NCI-H1930 (cell line): ENCODE measurements at places on chromosomes 12 and 14.

- DNase-seq, result no peak
Measured at GRCh38 chr14:73188501-73188911, 48.8 kb upstream of the PAPLN start.

- no peak for DNase-seq
Measured at GRCh38 chr12:23824358-23824757, 125.1 kb downstream of the SOX5 start.

GRCh38 chr14:88029500-88029899 is 24.6 kb downstream of the GPR65 start:
- no peak for DNase-seq

DNA sequence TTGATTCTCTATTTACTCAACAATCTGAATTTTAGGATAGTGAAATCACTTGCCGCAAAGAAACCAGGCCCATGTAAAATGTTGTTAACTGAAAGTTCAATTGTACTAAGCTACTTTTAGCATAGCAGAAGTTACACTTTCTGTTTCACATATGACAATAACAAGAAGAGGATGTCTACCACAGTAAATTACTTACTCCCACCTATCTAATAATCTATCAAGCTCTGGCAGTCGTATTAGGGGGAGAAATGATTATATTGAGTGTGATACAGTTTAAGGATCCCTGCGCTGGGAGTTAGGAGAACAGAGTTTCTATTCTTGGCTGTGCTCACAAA is 66.5 kb upstream of the CAND1 start:
- DNase-seq, result no peak

DNA sequence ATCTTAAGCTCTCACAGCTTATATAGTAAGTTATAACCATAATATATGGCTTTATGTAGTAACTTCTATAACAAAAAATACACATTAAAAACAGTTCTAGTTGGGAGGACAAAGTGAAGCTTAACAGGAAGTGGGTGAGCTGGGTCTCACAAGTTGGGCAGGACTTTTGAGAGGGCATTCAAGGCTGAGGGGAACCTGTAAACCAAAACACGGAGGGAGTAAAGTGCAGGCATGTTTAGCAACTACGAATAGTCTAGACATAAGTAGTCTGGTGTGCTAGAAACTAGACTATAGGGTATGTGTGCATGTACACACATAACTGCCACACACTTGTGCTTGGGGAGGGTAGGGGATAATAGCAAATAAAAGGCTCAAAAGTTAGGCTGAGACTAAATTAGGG is 14.2 kb upstream of the NEK9 start:
- no peak for DNase-seq

DNA sequence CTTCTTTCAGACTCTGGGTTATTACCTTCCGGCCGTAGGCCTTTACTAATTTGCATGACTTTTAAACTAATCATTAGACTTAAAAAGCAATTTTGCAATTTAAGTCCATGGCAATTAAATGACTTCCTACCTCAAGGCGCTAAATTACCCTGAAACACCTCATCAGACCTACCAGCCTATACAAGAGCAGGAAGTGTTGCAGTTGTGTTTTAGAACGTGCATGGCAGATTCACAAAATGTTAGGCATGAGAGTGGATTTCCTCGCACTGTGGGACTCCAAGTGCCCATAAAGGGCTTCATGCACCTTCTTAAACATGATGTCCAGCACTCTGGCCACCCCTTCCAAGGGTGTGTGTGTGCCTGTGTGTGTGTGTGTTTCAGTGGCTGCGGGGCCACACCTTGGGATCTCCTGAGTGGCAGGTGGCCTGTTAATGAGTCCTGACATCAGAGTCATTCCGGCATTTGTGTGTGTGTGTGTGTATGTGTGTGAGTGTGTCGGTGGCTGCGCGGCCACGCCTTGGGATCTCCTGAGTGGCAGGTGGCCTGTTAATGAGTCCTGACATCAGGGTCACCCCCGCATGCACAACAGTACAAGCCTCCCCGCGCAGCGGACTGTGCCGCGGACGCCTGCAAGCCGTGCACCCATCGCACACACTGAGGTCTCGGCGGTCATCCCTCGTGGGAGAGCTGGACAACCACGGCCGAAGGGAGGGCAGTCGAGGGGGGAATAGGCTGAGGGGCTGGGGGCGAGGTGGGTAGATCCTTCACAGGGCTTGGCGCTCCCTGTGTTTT is 900 bp downstream of the C2CD5 start:
- peak; percentile 25 for DNase-seq

- no peak for DNase-seq
Measured at GRCh38 chr12:1422604-1423315, 171.6 kb downstream of the FBXL14 start.

DNA sequence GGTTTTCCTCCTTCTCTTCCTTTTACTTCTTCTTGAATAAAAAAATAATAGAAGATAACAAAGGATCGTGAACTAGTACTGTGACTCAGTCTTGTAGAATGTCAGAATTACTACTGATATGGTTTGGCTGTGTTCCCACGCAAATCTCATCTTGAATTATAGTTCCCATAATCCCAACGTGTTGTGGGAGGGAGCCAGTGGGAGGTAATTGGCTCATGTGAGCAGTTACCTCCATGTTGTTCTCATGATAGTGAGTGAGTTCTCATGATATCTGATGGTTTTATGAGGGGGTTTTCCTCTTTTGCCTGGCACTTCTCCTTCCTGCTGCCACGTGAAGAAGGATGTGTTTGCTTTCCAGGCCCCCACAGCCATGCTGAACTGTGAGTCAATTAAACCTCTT is 549.6 kb downstream of the DIO2 start:
- no peak for DNase-seq

GRCh38 chr14:80636071-80636470 is 305.5 kb downstream of the CEP128 start:
- DNase-seq, result no peak

DNA sequence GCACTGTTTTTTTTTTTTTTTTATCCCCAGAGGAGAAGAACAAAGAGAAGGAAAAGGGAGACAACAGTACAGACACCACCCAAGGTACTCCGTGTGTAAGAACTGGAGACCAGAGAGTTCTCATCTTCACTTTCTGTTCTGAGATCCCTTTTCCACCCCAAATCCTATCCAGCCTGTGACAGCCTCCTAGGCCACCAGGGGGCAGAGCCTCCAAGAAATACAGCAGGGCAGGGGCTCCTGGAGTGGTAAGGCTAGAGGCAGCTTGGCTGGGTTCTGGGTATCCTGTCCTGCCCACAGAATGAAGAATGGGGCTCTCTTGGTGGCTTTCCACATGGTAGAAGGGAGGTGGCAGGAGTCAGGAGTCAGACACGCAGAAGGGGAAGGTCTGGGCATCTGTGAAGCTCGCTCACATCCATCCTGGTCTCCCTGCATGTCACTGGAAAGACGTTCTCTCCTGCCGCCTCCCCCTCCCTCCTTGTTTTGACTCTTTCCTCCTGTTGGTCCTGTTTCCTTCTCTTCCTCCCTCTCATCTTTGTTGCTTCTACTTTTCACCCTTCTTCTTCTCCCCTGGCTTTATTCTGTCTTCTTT is 12.0 kb downstream of the CLSTN3 start:
- DNase-seq, result peak; percentile 32

- DNase-seq, result no peak
Measured at GRCh38 chr12:51926064-51926632, 18.8 kb downstream of the ACVRL1 start.

- no peak for DNase-seq
Measured at GRCh38 chr14:92968291-92969020, 45.5 kb downstream of the CHGA start.

GRCh38 chr12:68468036-68468435 is 135.9 kb upstream of the MDM1 start:
- DNase-seq, result no peak

DNA sequence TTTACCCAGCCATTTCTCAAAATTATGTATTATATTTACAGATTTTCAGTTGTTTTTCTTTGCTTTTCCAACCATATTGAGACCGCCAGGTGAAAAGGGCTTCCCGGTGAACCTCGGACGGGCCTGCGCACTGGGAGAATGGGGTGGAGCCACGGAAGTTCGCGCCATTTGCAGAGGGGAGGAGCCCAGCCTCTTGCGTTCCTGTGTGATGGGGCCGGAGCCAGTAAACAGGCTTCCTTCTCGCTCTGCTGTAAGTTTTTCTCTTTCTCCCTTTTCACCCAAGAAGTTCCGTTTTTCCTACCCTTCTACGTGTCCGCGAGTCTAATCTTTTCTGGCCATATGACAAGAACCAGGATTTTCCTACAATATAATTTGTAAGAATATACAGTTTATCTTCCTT is 1108.8 kb upstream of the SEL1L start:
- DNase-seq, result no peak

GRCh38 chr12:104303538-104304151 is at the start of gene EID3:
TSS of gene EID3 (plus strand) at chr12:104303739. CDS start at chr12:104303935, 196 bp downstream.
- no peak for DNase-seq

- peak; percentile 51 for DNase-seq
Measured at GRCh38 chr12:12441843-12442461, 85.1 kb downstream of the BORCS5 start.

- DNase-seq, result no peak
Measured at GRCh38 chr12:48198672-48198971, 4.5 kb downstream of the OR10AD1 start.

DNA sequence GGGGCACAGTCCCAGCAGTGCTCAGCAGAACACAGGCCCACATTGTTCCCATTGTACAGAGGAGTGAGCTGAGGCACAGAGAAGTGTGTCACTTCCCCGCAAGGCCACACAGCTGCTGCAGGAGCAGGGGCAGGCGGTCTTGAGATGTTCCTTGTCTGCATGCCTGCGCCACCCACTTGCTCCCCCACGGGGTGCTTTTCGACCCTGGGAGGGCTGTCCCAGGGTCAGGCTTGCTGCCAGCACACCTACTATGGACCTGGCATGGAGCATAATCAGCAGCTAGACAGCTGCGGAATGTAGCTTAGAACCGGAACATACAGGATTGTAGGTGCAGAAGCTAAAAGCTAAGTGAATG is 7.8 kb upstream of the EP400 start:
- DNase-seq, result no peak

DNA sequence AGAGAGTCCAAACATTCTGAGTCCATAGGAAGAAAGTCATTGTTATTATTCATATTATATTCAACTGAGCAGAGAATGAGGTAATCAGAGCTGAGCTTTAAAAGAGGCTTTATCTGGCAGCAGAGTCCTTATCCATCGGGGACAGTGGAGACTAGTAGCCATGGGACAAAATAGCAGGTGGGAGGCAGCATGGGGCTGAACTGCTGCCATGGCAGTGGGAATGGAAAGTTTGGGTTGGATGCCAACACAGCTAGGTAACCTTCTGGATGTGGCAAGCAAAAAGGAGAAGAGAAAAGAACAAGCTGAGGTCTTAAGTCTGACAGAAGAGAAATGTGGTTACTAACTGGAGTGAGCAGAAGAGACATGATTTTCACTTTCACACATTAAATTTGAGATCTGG is 71.0 kb upstream of the CDKN3 start:
- DNase-seq, result no peak

GRCh38 chr12:115320967-115321366 is 637.0 kb upstream of the TBX3 start:
- no peak for DNase-seq

DNA sequence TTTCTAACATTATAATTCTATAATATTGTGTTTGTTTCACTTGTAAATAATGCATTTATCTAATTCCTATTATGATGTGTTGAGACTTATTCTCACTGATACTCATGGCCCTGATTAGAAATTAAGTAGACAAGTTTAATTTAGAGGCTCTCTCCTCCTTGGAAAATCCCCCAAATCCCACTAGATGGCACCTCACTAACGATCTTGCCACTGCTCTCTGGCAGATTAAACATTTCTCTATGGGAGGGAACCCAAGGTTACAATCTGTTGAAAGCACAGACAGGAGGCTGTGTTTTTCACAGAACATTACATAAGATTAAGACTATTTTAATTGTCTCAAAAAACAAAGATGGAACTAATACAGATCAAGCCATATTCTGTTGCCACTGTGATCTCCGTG is 318.7 kb downstream of the LRFN5 start:
- no peak for DNase-seq

DNA sequence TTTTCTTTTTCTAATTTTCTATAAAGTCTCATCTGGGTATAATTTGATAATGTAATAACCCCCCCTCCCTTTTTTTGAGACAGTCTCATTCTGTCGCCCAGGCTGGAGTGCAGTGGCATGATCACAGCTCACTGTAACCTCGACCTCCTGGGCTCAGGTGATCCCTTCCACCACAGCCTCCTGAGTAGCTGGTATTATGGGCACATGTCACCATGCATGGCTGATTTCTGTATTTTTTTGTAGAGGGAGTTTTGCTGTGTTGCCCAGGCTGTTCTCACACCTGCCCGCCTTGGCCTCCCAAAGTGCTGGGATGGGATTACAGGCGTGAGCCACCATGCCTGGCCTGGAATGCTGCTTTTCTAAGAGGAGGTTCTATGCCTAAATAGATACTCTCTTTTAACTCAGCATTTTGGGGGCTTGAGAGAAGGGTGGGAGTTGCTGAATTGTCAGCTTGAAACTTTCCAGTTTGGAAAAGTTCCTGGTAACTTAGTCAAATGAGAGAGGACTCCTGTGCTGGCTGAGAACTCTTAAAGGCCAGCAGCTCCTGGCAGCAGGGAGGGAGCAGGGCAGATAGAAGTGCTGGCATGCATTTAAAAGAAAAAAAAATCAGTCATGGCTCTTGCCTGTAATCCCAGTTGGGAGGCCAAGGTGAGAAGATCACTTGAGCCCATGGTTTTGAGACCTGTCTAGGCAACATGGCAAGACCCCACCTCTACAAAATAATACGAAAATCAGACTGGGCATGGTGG is 13.0 kb downstream of the NUDT4 start:
- no peak for DNase-seq

- no peak for DNase-seq
Measured at GRCh38 chr14:99242816-99243721, 28.9 kb downstream of the BCL11B start.

DNA sequence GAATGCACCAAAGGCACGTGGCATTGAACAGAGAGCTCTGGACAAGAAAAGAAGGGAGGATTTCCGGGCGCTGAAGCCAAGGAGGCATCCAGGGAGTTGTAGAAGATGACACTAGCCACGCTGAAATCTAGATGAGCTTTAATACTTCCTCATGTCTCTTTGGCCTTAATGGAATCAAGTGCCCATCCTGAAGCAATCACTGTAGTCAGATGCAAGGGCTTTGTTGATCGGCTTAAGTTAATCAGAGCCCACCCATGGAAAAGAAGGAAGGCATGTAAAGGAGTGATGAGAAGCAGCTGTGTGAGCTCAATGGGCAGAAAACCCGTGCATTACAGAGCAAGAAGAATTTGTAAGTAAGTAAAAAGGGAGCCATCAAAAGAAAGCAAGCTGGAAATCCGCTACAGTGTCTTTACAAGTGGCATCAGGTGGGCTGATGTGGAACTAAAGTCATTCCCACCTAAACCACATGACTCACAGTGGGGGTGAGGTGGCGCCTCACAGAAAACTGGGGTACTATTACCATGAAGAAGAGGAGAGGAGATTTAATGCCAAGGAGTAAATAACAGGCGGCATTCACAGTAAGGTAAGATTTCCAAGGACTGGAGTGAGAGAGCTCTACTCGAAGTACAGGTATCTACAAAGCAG is 48.4 kb downstream of the NDUFA12 start:
- DNase-seq, result no peak

DNA sequence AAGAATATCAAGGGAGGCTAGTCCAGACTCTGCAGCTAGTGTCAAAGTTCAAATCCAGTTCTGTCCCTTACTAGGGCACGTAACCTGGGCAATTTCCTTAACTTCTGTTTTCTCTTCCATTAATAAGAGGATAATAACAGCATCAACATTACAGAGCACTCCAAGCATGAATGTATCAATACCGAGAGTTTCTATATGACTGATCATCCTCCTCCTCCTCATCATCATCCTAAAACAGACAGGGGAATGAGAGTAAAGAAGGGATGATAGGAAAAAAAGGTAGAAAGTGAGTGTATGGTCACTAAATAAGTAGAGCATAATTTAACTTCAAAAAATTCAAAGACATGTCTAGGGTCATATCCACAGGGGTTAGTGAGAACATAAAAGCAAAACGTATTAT is 171.4 kb downstream of the NDUFA12 start:
- DNase-seq, result no peak
